ENCODE measurements at places on chromosomes 7 and 10.

- DNase-seq = no peak
These were observed 33.2 kb downstream of the TMEM270 start for GRCh38 chr7:73894166-73894565.

- no peak for DNase-seq
These were observed 10.1 kb downstream of the LRRC18 start for GRCh38 chr10:48929413-48929990.

GRCh38 chr10:116683166-116683565 lies 59.2 kb downstream of the HSPA12A start:
- no peak for DNase-seq

DNA sequence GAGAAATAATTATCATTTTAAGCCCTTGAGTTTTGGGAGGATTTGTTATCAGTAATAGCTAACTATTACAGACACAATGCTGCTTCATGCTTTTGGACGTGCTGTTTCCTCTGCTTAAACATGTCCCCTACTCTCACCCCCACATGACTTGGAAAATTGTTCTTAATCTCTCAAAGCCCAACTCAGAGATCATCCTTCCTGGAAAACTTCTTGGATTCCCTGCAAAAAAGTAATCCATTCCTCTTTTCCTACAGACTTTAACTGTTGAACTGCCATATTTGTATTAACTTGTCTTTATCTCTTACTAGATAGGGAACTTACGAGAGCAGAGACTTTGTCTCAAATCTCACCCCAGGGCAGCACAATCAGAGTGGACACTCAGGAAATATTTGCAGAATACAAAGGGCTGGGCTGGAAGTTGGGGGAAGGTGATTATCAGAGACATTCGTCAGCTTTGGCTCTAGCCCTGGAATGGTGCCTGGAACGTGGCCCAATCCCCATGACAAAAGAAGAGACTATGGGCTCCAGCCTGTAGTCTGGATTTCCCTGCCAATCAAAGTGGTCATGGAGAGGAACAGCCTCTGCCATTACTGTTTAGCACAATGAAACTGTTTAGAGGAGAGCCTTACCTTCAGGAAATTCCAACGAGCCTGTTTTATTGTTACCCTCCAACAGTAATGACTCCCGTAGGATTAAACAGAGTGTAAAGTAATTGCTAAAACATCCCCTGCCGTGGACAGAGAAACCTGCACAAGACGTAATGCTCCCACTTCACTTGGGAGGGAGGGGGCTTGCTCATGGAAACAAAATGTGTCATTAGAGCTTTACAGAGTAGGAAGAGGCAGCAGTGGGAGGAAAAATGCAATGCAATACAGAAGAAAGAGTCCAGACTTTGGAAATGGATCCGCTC lies 140.4 kb upstream of the AUTS2 start:
- no peak for DNase-seq
